ENCODE measurements at places on chromosomes 7 and 10. TPM values are rescaled to one million over a fixed set of nuclear protein-coding genes. Genes with fewer than 3 reads are reported as not detected.

CLCN1 gene
- total RNA-seq, result not detected

ASZ1 gene
- not detected for total RNA-seq

ABCB4 gene
- total RNA-seq, result 22.0 TPM

TMEM229A gene
- total RNA-seq, result not detected

SEMA3D gene
- total RNA-seq, result 0.46 TPM

EPHA1 gene
- not detected for total RNA-seq

DPP6 gene
- 1.2 TPM for total RNA-seq

ZNF425 gene
- 1.7 TPM for total RNA-seq

AKR1C3 gene
- total RNA-seq, result 2.5 TPM

GDF10 gene
- not detected for total RNA-seq

CPA1 gene
- total RNA-seq, result not detected

GLCCI1 gene
- 4.1 TPM for total RNA-seq

WEE2 gene
- total RNA-seq, result not detected

PKD1L1 gene
- under 0.01 TPM for total RNA-seq

JAZF1 gene
- 12.3 TPM for total RNA-seq

CALCR gene
- total RNA-seq, result 0.36 TPM

TMEM184A gene
- total RNA-seq, result not detected

NUDT13 gene
- total RNA-seq, result 2.5 TPM

PRSS37 gene
- total RNA-seq, result not detected

KCP gene
- 1.0 TPM for total RNA-seq

TMEM176A gene
- not detected for total RNA-seq
